Cardiac fibroblast (primary cell): ENCODE measurements at places on chromosomes 11 and 22.
A peak's percentile ranks its signal among the peaks of the same experiment; 100 is the strongest.

DNA sequence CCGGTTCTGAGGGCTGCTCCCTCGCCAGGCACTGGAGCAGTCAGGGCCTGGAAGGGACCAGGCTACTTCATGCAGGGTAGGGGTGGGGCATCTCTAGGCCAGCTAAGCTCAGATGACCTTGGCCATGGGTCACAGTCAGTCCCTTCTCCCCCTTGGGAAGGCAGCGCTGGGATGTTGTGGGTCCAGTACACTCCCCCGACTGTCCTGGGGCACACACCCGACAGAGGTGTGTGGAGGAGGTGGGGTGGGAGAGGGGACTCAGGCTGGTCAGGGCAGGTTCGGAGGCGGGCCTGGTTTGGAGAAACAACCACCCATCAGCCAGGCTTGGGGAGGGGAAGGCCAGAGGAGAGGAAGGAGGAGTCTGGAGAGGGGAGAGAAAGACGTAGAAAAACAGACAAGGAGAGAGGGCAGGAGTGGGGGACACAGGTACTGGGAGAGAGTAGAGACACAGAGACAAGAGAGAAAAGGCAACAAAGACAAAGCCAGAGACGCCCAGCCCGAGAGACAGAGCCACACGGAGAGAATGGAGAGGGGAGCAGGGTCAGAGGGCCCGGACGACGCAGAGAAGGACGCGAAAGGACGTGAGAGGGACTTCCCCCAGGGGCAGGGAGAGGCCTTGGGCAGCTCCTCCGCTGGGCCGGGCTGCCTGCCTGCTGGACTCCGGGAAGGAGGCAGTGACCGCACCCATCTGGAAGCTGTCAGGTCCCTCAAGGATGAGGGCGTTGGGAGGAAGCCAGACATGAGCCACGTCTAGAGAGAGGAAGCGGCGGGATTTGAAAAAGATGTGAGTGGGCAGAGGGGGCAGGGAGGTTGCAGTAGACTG lies 30.6 kb upstream of the TSKU start:
- DNase-seq: peak; percentile 82

DNA sequence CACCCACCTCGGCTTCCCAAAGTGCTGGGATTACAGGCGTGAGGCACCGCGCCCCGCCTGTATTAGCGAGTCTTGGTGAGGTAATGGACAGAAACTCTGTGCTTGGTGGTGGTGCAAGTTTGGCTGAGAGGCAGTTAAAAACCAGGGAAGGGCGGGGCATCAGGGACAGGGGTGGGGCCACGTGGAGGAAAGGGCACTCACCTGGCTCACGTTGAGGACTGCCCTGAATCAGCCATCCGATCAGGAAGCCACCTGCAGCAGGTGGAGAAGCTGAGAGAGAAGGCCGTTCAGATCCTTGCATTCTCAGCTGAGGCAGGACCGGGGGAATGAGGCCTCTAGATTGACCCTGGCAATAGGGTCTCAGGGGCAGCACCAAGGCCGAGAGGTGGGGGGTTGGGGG lies 12.1 kb upstream of the CHRM1 start:
- no peak for DNase-seq

DNA sequence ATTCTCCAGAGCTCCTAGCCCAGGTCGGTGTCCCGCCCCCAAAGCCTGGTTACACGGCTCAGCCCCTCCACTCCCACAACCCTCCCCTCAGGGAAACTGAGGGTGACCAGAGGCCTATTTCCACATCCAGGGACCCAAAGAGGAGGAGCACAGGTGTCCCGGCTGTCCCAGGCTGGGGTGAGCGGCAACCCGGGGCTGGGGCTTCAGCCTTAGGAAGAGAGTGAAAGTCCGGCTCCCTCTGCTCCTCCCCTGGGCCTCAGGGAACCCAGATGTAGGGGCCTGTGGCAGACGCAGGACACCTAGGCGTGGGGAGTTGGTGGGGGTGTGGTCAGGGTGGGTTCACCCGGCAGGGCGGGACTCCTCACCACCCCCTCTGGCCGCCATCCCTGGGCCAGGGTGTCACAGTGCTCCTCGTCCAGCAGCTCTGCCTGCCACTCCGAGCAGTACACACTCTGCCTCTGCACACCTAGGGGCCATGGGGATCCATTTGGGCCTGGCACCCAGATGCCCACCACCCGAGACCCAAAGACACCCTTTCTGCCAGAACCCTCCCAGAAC lies 63.1 kb downstream of the ARFGAP3 start:
- DNase-seq: no peak

DNA sequence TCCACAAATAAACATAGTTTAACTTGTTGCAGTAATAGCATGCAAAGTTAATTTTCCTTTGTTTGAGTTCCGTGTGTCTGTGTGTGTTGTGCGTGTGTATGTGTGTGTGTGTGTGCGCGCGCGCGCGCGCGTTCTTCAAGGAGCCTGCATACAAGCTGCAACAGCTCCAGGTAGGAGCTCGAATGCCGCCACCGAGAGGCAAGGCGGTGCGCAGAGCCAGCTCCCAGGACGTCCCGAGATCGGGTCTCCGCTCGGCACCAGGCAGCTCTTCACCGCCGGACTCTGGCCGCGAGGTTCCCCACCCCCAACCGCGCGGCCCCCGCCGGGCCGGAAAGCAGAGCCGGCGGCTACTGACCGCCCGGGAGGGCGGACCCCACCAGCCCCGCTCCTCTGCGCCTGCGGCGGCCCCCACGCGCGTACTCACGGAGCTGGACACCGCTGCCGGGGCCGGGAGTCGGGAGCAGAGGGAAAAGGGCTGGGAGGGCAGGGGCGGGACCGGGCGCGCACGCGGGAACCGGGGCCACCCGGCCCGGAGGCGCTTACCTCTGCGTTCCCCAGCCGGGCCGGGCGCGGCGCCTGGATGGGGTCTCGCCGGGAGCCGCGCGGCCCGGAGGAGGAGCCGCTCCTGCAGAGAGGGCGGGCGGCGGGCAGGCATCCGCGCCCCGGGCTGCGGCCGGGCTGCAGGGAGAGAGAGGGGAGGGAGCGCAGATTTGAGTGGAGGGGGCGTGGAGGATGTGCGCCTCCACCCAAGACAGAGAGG lies 40.4 kb upstream of the AKIP1 start:
- DNase-seq: peak; percentile 76

DNA sequence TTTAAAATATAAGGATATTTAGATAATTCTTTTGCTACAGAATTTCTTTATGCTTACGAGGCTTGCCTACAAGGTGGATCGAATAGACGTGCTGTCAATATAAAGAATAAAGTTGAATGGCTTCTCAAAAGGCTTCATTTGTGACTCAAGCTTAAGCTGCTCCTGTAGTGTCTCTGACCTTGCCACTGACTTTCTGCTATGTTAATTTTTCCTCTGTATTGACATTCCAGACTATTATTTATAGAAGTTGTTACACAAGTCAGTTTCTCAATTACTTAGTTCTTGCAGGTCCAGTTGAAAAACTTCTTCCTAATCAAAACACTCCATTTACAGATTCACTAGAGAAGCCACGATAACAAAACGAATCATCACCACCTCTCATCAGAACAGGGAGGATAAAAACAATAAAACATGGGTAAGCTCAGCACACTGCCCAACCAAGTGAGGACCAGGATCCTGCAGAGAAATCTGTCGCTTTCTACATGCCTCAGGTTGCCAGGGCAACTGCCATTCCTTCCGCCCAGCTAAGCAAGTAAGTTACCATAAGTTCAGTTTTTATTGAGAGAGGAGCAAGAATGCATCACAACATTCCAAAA lies 39.0 kb upstream of the CHKA start:
- peak; percentile 41 for DNase-seq

DNA sequence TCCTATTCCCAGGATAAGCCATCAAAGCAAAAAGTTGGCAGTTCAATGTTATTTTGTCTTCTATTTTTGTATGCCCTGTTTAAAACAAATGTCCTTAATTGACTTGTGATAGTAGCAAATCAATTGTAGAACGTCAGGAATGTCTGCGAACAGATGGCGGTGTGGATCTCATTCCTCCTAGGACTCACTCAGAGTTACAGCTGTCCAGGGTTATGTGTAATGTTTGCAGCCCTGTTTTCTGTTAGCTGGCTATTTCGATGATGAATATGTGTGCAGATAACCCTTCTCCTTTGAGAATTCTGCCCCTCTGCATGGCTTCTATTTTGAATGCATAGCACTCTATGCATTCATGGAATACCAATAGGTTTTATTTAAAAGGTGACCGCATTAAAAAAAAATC lies 1248.0 kb upstream of the CNTN5 start:
- peak; percentile 34 for DNase-seq

GRCh38 chr11:69819541-69820070 lies 390 bp upstream of the FGF3 start:
- no peak for DNase-seq
